H4 (cell line): ENCODE measurements at places on chromosomes 7 and 10. TPM values are rescaled to one million over a fixed set of nuclear protein-coding genes. Genes with fewer than 3 reads are reported as not detected.

DNA sequence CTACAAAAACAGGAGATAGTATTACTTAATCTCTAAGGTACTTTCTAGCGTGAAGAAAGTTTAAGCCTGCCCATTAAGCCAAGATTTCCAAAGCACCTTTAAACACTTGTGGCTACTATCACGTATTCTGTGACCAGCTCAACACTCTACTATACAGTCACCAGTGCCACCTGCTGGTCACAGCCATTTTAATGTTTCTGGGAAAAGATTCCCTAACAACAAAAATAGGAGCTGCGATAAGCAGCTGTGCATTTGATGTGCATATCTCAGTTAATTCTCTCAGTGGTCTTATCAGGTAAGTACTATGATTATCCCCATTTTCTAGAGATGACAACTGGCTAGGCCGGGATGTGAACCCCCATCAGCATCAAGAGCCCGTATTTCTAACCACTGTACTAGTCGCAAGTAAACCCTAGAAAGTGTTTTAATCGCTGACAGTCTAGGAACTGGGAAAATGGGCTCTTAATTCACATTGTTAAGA, 860 bp downstream of the SEC31B start:
- peak; percentile 52 for DNase-seq

- DNase-seq: peak; percentile 39
Measured at GRCh38 chr10:26725837-26726727, 28.6 kb downstream of the PDSS1 start.

DNA sequence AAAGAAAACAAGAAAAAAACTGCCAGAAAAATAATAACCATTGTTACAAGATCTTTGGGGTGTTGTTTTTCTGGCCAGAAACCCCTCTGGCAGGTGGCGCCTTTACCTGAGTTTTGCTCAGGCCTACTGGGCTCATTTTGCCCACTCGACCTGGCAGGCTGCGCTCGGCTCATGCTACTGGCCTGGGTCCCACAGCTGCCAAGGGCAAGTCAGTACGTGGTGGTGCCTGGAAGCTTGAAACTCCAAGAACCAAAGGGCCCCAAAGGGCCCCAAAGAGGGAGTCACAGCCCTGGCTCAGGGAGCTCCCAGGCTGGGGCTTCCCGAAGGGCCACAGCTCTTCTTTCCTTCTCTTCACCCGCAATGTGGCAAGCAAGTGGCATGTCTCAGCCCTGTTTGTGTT, 42.7 kb downstream of the CACUL1 start:
- no peak for DNase-seq

DNA sequence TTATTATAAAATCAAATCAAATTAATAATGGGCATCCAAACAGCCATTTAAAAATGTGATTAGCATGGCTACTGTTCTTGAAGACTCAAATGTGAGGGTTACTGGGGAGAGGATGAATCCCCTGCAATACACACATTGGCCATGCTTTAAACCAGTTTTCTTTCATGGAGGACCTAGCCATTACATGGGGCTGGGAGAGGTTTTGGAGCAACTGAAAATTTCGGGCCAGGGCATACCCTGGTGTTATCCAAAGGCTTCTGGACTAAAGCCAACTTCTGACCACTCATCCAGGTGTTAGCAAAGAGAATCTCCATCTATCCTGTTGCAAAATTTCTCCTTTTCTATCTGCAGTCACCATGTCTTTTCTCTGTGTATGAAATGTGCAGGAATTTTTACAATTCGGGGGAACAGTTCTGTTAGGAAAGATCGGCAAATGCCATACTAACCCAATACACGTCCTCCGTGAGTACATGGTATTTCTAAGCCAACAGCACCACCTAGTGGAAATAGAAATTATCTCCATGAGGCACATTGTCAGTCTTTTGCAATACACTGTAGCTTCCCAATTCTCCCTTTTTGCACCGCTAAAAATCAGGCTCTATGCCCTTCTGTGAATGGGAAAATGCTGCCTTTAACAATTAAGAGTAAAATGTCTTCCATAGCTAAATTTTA, 47.0 kb upstream of the ZNF107 start:
- DNase-seq: peak; percentile 64

DNA sequence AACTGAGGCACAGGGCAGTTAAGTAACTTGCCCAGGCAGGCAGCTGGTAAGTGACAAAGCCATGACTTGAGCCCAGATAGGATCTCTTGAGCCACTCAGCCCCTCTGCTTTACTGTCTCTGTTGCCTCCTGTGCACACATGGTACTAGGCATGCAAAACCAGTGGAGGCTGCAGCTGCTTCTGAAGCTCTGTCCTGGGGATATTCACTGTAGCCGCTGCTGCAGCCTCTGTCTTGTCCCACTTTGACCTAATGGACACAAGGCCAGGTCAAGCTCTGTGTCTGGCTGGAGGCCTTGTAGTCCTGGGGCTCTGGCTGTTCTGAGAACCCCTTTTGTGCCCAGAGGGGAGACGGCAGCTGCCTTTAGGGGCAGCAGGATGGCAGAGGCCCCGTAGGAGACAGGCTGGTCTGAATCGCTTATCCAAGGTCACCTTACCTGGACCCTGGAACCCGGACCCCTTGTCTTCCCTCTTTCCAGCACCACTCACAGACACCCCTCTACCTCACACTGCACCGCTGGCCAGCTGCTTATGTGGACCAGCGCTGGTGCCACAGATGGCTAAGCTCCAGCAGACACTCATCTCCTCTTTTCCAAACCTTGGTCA, 57.6 kb downstream of the TSPAN15 start:
- no peak for DNase-seq

GRCh38 chr7:26584326-26584725, 280.1 kb downstream of the SKAP2 start:
- no peak for DNase-seq

- no peak for DNase-seq
Measured at GRCh38 chr7:145123502-145123901, 287.6 kb upstream of the TPK1 start.

GRCh38 chr10:129498680-129499079, 31.6 kb downstream of the MGMT start:
- DNase-seq: no peak

- DNase-seq: no peak
Measured at GRCh38 chr10:48981310-48981907, 41.8 kb upstream of the LRRC18 start.

GRCh38 chr7:75650681-75651080, 88.1 kb downstream of the HIP1 start:
- DNase-seq: peak; percentile 85

GRCh38 chr10:51405580-51406351, 293.6 kb downstream of the CSTF2T start:
- no peak for DNase-seq

GRCh38 chr10:3951993-3952392, 167.0 kb upstream of the KLF6 start:
- no peak for DNase-seq

DNA sequence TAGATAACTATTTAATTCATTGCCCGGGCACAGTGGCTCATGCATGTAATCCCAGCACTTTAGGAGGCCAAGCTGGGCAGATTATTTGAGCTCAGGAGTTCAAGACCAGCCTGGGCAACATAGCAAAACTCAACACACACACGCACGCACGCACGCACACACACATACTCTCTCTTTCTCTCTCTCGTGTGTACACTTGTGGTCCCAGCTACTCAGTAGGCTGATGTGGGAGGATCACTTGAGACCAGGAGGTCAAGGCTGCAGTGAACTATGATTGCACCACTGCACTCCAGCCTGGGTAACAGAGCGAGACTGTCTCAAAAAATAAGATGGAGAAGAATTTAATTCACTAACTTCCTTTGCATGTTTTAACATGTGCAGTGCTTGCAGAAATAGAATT, 38.1 kb downstream of the PTPN12 start:
- no peak for DNase-seq

DNA sequence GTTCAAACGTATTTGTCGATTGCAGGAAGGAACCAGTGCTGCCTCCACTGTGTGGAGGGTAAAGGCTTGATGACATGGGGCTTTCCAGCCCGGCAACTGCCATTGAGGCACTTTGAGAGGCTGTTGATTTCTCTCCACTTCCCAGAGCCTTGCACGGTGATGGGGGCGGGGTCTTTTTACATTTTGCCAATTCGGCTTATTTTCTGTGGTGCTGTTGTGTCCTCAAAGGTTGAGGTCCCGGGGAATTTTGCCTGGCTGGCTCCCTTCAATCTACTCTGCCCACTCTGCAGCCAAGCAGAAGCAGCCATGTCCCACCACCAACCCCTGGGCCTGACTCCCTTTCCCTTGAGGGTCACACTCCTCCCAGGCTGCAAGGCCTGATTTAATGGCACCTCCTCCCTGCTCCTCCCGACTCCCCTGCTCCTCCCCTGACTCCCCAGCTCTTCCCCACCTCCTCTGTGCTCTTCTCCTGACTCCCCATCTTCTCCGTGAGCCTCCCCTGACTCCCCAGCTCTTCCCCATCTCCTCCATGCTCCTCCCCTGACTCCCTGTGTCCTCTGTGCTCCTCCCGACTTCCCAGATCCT, 39.0 kb downstream of the OAT start:
- no peak for DNase-seq

GRCh38 chr7:118845791-118846190, 621.3 kb downstream of the ANKRD7 start:
- DNase-seq: no peak

- DNase-seq: no peak
Measured at GRCh38 chr7:99461221-99461620, 4.7 kb downstream of the ATP5MF start.

DNA sequence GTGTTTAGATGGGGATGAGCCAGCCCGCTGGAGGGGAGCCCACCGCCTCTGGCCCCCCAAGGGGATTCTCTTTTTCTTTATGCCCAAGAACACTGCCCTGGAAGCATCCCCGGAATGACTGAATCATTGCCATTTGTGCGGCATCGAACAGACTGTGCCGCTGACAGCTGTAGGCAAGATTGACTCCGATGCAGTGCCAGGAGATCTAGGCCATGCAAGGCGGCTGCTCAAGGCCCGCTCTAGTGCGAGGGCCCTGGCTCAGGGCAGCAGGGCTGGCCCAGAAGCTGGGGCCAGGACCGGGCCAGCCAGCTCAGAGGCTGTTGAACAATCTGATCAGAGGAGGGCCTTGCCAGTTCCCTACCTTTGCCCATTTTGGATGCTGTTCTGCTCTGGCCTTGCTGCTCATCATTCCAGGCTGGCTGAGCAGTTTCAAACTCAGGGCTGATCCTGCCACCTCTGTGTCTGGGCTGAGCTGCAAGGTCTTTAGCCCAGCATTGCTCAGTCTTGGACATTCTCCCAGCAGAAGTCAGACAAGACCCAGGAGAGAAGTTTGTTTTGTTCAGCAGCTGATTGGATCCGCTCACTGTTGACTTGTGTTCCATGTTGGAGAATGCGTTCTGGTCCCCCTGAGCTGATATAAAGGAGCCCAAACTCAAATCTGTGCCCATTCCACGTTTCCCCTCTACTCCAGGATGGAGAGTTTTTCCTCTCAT, 485.3 kb upstream of the GALNT17 start:
- DNase-seq: no peak

DNA sequence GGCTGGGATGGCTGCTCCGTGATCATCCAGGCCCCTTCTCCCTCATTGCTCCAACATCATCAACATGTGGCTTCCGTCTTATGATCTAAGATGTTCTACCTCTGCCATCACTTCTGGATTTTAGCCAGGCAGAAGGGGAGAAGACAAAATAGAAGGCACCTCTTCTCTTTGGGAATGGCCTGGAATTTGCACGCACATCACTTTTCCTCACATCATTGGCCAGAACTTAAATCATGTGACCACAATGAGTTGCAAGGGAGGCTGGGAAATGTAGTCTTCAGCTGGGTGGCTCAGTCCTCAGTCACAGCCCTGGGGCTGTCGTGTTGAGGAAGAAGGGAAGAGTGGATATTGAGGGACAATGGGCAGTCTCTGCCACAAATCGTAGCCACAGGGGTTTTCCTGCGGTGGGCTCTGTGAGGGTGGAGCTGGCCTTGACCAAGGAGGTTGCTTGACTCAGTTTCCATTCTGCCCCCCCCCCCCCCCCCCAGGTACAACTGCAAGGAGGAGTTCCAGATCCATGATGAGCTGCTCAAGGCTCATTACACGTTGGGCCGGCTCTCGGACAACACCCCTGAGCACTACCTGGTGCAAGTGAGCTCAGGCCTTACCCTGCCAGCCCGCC, 50.3 kb downstream of the PALD1 start:
- DNase-seq: peak; percentile 59

GRCh38 chr10:80466724-80467326, 12.7 kb downstream of the TSPAN14 start:
- DNase-seq: no peak

- no peak for DNase-seq
Measured at GRCh38 chr10:33616956-33617355, 282.5 kb upstream of the NRP1 start.

DNA sequence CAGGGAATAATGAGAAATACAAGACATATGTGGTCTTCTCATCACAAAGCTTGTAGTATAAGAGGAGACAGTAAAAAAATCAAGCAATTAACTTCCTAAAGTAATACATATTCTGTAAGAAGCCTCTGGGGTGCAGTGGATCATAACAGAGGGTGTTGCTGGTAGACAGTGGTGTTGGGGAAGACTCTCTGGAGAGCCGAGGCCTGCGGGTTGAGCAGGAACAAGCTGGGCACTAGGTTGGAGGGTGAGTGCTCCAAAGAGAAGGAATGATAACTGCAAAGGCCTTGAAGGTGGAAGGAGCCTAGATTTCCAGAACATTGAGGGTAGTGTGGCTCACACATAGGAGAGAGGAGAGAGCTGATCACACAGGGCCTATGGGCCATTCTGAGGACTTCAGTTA, 1.5 kb downstream of the GIMAP4 start:
- no peak for DNase-seq

DNA sequence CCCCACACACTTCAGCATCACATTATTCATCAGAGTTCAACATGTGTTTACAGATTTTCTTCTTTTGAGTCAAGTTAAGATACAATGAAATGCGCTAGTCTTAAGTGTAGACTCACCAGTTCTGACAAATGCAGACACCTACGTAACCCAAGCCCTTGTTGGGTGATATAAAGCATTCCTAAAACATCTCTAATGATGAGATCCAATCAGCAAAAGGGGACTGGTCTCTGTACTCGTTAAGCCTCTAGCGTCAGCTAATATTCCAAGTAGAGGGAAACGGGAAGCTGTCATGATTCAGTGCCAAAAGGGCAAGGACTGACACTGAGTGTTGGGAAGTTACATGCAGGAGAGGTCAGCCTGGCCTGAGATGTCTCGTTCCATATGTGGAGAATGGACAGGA, 38.7 kb upstream of the TRIL start:
- no peak for DNase-seq

GRCh38 chr7:117231047-117231359, 91.9 kb downstream of the WNT2 start:
- no peak for DNase-seq

DNA sequence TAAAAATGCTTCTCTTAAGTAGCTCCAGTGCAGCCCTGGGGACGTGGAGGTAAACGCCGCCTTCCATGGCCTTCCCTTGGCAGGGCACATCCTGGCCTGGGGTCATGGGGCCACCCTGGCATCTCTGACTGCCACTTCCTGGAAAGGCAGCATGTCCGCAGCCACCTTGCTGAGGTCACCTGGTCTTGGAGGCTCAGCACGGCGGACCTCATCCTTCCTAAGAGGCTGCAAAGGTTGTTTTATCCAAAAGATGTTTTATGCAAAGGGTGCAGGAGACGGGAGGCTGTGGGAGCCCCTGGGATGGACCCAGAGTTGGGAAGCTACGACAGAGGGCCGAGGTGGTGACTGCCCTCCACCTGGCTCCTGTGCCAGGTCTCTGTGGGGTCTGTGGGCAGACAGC, 106.0 kb downstream of the TCERG1L start:
- no peak for DNase-seq

The AVPI1 gene
- 26.8 and 32.1 TPM in 2 replicates for total RNA-seq

The AZGP1 gene
- total RNA-seq: 1.3 and 3.5 TPM in 2 replicates

The PCLO gene
- 2.4 and 2.7 TPM in 2 replicates for total RNA-seq

The NODAL gene
- not detected in 2 replicates for total RNA-seq

The COA1 gene
- 117 and 154 TPM in 2 replicates for total RNA-seq

The LRIT1 gene
- total RNA-seq: not detected in 2 replicates
